ENCODE measurements at places on chromosomes 3 and 15.

GRCh38 chr3:114377426-114377825, 83.6 kb downstream of the TIGIT start:
- DNase-seq, result no peak

DNA sequence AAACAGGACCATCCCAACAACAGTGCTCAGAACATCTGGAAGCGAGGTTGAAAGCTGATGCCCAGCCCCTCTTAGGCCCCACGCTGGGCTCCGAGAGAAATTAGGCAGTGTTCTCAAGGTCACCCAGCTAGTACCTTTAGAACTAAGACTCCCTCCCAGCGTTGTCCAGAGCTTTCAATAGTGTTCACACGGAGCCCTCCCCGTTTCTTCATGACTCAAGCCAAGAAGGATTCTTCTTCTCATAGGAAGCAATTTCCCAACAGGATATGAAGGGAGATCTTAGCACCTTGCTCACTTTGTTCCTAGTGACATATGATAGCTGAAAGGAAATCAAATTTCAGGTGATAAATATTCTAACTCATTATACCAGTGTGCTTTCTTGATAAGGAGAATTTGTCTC, 244.2 kb upstream of the ST8SIA2 start:
- no peak for DNase-seq

- DNase-seq, result no peak
Measured at GRCh38 chr3:107790612-107791011, 267.9 kb downstream of the BBX start.

DNA sequence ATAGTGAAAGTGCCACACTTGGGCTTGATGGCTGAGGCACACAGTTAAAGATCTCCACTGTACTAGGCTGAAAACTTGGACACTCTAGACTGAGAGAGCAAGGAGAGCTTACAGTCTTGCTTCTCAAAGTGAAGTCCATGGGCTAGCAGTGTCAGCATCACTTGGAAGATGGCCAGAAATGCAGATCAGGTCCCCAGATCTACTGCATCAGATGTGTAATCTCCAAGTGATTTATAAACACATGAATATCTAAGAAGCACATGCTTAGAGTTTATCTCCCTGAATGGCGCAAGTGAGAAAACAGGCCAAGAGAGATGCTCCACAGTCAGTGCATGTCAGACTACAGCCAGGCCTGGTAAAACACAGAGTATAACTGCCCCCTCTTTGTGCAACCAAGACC, 308.6 kb downstream of the CLSTN2 start:
- DNase-seq, result no peak

- no peak for DNase-seq
Measured at GRCh38 chr3:52109611-52110301, 44.5 kb downstream of the POC1A start.

DNA sequence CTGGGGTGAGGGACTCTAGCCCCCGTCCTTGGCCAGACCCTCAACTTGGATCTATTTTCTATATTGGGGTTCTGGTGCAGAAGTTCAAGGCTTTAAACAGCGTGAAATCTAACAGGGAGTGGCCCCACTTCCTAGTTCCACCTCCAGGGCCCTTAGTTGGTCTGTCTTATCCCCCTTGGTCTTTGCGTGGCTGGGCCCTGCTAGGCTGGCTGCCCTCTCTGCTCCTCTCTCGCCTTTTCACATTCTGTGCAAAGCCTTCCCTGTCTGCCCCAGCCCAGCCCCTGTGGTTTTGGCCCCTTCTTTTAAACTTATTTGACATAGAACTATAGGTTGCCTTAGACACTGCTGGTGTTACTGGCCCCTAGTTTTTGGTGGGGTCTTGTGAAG, 5.6 kb downstream of the PPCDC start:
- no peak for DNase-seq

GRCh38 chr3:197253238-197253947, 45.0 kb downstream of the DLG1 start:
- no peak for DNase-seq

DNA sequence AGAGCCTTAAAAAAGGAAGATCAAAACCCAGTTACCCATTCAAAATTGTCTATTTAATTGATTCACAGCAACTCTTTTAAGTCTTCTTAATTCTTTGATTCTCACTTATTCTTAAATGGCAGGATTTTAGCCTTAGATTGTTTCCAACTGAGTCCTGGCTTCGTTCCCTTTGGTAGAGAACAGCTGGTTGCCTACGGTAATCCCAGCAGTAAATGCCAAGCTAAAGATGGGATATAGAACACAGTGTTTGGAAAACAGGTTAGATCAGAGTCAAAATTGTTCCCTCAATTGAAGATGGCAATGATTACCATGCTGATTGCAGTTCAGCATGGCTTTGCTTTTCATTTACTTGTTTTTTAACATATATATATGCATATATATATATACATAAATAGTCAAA, 300.9 kb downstream of the PYDC2 start:
- DNase-seq, result no peak

DNA sequence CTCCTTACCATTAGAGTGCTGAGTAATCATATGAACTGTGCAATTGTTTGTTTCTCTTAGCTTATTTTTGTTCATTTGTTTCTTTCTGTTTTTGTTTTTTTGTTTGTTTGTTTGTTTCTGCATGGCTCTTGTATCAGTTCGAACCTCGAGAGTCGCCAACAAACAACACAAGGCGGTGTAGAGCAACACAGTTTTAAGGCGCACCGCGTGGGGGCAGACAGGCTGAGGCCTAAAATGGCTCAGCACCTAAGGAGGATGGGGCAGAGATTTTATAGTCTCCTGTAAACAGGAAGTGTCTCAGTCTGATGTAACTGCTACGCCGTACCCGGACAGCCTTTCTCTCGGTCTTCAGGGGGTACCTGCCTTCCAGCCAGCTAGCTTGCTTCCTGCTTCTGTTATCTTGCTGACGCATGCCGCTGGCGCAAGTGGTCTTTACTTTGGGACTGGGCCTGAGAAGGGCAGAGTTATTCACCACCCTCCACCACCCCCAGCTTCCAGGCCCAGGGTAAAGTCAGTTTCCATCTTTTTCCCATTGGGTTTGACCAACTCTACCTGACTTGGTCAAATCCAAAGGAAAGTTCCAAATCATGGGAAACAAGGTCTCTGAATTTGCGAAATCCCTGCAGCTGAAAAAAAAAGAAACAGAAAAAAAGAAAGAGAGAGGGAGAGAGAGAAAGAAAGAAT, 25.8 kb upstream of the MFGE8 start:
- DNase-seq, result no peak

DNA sequence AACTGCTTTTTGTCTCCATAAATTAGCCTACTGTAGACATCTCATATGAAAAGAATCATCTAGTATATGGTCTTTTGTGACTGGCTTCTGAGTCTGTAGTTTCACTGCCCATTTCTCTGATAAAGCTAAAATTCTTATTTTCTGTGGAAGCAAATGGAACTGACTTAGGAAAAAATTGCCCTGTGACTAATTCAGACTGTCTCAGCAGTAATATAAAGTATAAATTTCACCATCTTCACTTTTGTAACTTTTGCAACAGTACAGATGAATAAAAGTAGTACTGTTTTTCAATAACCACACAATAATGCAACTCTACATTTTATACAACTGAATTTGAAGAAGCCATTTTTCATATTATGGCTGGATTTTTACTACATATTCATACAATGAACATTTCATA, 104.1 kb downstream of the TBC1D5 start:
- DNase-seq, result no peak

DNA sequence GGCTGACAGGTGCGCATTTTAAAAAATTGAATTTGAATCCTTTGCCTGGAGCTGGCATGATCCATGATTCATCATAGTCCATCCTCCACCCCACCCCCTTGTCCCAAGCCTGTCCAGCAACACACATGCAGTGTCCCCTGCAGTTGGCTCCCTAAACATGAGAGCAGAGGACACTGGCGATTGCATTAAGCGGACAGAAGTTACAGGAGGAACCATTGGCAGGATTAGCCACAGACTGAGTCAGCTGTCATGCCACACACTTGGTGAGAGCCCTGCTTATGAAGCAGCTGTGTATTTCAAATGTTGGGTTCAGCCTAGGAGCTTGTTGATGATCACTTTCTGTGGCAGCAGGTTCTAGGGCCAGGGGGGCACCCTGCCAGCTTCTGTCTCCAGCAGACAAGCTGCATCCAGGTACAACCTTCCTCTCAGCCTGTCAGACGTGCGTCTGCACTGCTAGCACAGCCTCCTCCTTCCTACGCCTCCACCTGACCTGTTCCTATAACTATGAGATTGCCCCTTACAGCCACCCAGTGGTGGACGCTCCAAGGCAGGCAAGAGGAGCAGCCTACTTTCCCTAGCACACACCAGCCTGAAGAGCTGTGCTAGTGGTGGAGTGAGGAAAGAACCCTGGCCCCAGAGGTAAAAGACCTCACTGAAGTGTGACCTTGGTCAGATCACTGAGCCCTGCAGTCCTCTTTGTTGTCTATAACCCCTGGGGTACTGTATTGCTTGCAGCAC, 121.9 kb downstream of the SLCO3A1 start:
- no peak for DNase-seq

DNA sequence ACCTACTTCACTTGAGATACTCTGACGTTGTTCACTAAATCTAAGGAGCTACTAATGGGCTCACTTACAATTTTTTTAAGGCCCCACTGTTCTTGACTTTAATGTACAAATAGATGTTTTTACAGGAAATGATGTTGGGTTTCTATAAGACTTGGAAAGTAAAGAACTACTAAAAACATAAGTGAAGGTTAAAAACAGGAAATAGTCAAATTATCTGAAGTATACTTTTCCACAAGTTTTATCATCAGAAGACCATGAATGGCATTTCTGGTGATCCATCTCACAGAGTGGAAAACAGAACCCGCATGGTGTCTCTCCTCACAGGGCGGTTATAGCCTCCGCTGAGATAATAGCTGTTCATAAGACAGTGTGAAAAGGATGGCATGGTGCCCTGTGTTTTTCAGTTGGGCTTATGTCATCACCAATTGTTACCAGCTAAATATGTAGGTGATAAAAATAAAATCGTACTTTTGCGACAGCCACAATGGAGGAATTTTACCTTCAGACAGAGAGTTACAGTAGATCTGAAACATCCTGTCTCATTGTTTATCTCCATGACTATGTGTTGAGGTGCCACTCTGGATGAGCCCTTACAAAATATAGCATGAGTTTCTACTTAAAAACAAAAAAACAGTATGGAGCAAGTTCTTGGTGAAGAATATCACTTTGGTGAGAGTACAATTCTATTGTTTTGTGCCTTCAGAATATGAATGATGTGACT, 462.4 kb downstream of the RAP2B start:
- DNase-seq, result peak; percentile 10

DNA sequence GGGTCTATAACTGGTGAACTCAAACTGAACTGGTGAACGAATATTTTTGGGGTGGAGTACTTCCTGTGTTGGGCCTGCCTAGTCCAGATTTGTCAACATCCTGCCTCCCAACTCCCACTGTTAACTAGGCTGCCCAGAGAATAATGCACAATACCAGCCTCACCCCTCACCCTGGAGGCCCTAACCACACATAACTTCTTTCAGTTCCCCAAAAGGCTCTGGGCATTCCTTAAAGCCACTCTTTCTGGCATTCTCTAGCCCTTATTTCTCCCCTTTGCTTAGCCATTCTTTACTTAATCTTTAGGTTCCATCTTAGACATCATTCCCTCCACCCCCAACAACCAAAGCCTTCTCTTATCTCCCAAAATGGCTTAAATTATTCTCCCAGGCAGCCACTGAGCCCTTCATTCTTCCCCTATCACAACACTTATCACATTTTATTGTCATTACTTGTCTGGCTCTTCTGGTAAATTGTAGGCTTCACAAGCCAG, 9.1 kb upstream of the SEC11A start:
- DNase-seq, result no peak

DNA sequence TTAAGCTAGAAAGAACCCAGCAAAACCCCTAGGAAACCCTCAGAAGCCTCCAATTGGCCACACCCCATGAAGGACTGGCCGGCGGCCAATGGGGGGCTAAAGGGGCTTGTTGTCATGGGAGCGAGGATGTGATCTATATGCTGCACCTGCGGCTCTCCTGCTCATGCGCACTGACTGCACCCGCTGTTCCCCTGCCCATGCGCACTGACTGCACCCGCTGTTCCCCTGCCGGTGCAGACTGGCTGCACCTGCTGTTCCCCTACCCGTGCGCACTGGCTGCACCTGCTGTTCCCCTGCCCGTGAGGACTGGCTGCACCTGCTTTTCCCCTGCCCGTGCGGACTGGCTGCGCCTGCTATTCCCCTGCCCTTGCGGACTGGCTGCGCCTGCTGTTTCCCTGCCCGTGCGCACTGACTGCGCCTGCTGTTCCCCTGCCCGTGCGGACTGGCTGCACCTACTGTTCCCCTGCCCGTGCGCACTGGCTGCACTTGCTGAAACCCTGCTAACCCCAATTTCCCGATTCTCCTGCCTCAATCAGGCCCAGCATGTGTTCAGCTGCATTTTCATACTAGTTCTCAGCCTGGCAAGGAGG, 16.8 kb upstream of the MCCC1 start:
- peak; percentile 42 for DNase-seq

DNA sequence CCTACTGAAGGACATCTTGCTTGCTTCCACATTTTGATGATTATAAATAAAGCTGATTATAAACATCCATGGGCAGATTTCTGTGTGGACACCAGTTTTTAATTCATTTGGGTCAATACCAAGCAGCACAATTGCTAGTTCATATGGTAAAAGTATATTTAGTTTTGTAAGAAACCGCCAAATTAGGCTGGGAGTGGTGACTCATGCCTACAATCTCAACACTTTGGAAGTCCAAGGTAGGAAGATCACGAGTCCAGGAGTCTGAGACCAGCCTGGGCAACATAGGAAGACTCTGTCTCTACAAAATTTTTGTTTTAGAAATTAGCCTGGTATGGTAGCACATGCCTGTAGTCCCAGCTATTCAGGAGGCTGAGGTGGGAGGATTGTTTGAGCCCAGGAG, 52.6 kb upstream of the ABHD2 start:
- no peak for DNase-seq

- no peak for DNase-seq
Measured at GRCh38 chr3:3744826-3745225, 54.4 kb upstream of the LRRN1 start.

DNA sequence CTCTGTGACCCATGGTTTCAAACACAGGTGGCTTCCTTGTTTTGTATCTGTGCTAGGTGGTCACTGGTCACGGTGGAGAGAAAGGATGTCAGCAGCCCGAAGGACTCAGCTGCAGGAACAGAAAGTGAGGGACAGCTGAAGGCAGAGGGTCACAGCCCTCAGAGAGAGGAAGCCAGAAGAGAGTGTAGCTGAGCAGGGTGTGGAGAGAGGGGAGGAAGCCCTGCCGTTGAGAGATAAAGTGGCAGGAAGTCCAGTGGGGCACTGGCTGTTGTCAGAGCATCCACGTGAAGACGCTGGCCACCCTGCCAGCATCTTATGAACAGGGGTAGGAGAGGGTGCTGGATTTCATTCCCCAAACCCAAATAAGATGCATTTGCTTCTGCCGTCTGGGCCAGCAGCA, 36.9 kb downstream of the LIMD1 start:
- DNase-seq, result no peak
